ENCODE measurements at places on chromosomes 2 and 18. TPM values are rescaled to one million over a fixed set of nuclear protein-coding genes. Genes with fewer than 3 reads are reported as not detected.

GRCh38 chr2:106830191-106830590 lies 55.8 kb downstream of the ST6GAL2 start:
- DNase-seq, result no peak
- no peaks in the 10 kb centered on the region for H3K27me3 ChIP-seq
- no peaks in the 10 kb centered on the region for H3K36me3 ChIP-seq
- no peak overlapping the region for H3K4me3 ChIP-seq

The TRAPPC8 gene
- 45.4 TPM for total RNA-seq

GRCh38 chr2:168662651-168663208 lies 139.7 kb upstream of the NOSTRIN start:
- H3K27me3 ChIP-seq, result no peaks in the 10 kb centered on the region
- DNase-seq, result no peak
- no peaks in the 10 kb centered on the region for H3K4me1 ChIP-seq
- H3K4me3 ChIP-seq, result no peak overlapping the region

The CCDC102B gene
- 16.5 TPM for total RNA-seq

GRCh38 chr2:129748250-129748649 lies 231.2 kb upstream of the RAB6C start:
- no peak overlapping the region for H3K4me3 ChIP-seq
- DNase-seq, result no peak
- peaks cover 2% of the 10 kb centered on the region for H3K27me3 ChIP-seq
- no peaks in the 10 kb centered on the region for H3K4me1 ChIP-seq

DNA sequence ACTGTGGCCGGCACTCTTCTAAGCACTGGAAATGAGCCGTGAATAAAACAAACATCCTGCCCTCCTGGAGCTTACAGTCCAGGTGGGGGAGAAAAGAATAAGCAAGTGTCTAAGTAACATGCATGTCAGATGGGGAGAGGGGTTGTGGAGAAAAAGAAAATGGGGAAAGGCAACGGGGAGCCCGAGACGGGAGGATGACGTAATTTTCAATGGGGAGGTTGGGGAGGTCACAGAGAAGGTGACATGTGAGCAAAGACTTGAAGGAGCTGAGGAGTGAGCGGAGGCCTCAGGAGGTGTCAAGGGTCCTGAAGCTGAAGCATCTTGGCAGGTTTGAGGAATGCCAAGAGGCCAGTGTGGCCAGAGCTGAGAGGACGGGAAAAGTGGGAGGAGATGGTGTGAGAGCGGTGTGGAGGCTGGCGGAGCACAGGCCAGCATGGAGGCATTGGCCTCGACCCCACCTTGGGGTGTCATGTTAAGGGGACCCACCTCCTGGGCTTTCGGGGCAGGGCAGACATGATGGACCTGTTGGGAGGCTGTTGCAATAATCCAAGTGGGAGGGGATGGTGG lies 15.0 kb upstream of the NTSR2 start:
- no peaks in the 10 kb centered on the region for H3K4me1 ChIP-seq
- H3K27me3 ChIP-seq, result no peaks in the 10 kb centered on the region
- no peak overlapping the region for H3K27ac ChIP-seq
